ENCODE measurements at places on chromosomes 2 and 18. TPM values are rescaled to one million over a fixed set of nuclear protein-coding genes. Genes with fewer than 3 reads are reported as not detected.

Gene DYSF
- 0.89 TPM for total RNA-seq

DNA sequence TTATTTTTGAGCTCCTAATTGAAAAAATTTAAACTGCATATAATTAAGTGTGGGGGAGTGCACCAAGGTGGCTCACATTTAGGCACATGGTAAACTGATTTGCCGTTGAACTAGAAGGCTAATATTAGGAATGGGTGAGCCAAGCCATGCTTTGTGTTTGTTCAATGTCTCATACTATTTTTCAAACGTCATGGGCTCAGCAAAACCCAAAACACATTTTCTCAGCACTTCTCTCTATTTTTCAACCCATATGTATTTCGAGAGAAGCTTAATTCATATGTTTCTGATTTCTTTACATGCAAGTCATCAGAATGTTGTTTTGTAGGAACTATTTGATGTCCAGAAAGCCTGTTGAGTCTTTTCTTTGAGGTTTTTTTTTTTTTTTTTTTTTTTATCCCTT lies 291.2 kb downstream of the TCF4 start:
- no peak for DNase-seq
- H3K27ac ChIP-seq = no peak overlapping the region
- H3K4me3 ChIP-seq = no peak overlapping the region

- DNase-seq = no peak
- H3K4me3 ChIP-seq = no peak overlapping the region
- no peaks in the 10 kb centered on the region for H3K4me1 ChIP-seq
- no peak overlapping the region for H3K27ac ChIP-seq
- H3K27me3 ChIP-seq = no peaks in the 10 kb centered on the region
- peaks cover 3% of the 10 kb centered on the region for H3K36me3 ChIP-seq
These were observed 44.5 kb downstream of the HS6ST1 start for GRCh38 chr2:128274218-128274617.

DNA sequence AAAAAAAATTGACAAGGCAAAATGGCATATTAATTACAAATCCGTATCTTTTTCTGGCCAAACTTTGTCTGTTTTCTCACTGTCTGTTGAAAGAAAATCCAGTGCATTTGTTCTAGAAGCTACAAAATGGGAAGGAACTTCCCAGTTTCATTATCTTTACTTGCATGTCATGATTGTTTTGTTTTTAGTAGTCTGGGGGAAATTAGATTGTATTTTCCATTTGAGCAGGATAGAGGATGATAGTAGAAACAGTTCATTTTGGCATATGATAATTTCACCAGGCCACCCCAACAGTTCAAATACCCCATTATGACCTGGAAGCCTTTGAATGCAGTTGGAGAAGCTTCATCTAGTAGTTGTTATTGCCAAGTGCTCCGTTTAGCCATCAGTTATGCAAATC lies 77.5 kb upstream of the RANBP2 start:
- H3K27ac ChIP-seq = no peak overlapping the region
- no peaks in the 10 kb centered on the region for H3K27me3 ChIP-seq
- no peak overlapping the region for H3K4me3 ChIP-seq
- peaks cover 29% of the 10 kb centered on the region for H3K4me1 ChIP-seq
- DNase-seq = no peak

GRCh38 chr2:25207078-25207545 lies 38.7 kb upstream of the POMC start:
- H3K4me1 ChIP-seq = no peaks in the 10 kb centered on the region
- no peaks in the 10 kb centered on the region for H3K36me3 ChIP-seq
- no peak for DNase-seq
- H3K4me3 ChIP-seq = no peak overlapping the region
- H3K27ac ChIP-seq = no peak overlapping the region

Gene ACVR1
- total RNA-seq = 16.9 TPM

DNA sequence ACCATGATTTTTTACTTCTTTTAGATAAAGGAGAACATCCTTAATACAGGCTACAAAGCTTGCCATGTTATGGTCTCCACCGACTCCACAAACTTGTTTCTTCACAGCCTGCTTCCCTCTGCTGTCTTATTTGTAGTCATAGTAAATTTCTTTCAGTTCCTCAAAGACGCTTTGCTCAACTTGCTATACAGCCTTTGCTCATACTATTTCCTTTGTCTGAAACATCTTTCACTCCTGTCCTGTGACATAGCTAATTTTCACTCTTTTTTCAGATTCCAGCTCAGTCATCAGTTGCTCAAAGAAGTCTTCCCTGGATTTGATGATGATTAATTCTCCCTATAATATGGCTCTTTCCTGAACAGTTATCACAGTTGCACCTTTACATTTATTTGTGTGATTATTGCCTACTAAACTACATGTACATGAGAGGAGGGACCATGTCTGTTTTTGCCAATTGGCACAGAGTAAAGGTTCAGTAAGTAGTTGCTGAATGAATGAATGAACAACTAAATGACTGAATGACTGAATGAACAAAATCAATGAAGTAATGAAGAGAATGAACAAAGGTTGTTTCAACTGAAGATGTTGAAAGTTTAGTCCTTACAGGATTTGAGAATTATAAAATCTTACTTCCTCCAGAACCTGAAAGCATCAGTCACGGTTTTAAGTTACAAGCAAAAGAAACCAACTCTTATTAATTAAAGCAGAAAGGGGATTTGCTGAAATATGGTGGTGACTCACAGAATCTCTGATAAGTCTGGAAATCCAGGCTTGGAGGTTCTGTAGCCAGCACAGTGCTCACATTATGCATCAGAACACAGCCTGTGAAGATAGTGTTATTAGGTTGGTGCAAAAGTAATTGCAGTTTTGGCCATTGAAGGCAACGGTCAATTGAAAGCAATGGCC lies 186.4 kb upstream of the FAM98A start:
- no peaks in the 10 kb centered on the region for H3K27me3 ChIP-seq
- H3K27ac ChIP-seq = no peak overlapping the region
- no peak overlapping the region for H3K4me3 ChIP-seq

- no peaks in the 10 kb centered on the region for H3K36me3 ChIP-seq
- no peaks in the 10 kb centered on the region for H3K27me3 ChIP-seq
- no peak for DNase-seq
- peaks cover 24% of the 10 kb centered on the region for H3K4me1 ChIP-seq
- peak overlapping the region; percentile 34 for H3K27ac ChIP-seq
- no peak overlapping the region for H3K4me3 ChIP-seq
These were observed 58.3 kb upstream of the DTNA start for GRCh38 chr18:34651586-34652369.

GRCh38 chr2:238853218-238853617 lies 5.3 kb downstream of the TWIST2 start:
- H3K27ac ChIP-seq = no peak overlapping the region
- H3K4me3 ChIP-seq = no peak overlapping the region
- H3K36me3 ChIP-seq = no peaks in the 10 kb centered on the region

Gene KIF5C
- 6.5 TPM for total RNA-seq

GRCh38 chr2:74887445-74887951 lies 53.6 kb downstream of the HK2 start:
- no peak for DNase-seq
- H3K4me1 ChIP-seq = no peaks in the 10 kb centered on the region
- no peaks in the 10 kb centered on the region for H3K27me3 ChIP-seq
- peaks cover 49% of the 10 kb centered on the region for H3K36me3 ChIP-seq
- no peak overlapping the region for H3K27ac ChIP-seq

- no peaks in the 10 kb centered on the region for H3K36me3 ChIP-seq
- H3K4me3 ChIP-seq = no peak overlapping the region
- no peaks in the 10 kb centered on the region for H3K27me3 ChIP-seq
- H3K4me1 ChIP-seq = peaks cover 8% of the 10 kb centered on the region
- no peak overlapping the region for H3K27ac ChIP-seq
- DNase-seq = no peak
These were observed 16.9 kb upstream of the MYO1B start for GRCh38 chr2:191228333-191228732.

Gene AP1S3
- total RNA-seq = 185 TPM

GRCh38 chr2:160794926-160795325 lies 301.3 kb upstream of the RBMS1 start:
- no peaks in the 10 kb centered on the region for H3K27me3 ChIP-seq
- no peak overlapping the region for H3K27ac ChIP-seq
- no peak for DNase-seq
- H3K4me3 ChIP-seq = no peak overlapping the region
- H3K36me3 ChIP-seq = no peaks in the 10 kb centered on the region
- H3K4me1 ChIP-seq = no peaks in the 10 kb centered on the region

DNA sequence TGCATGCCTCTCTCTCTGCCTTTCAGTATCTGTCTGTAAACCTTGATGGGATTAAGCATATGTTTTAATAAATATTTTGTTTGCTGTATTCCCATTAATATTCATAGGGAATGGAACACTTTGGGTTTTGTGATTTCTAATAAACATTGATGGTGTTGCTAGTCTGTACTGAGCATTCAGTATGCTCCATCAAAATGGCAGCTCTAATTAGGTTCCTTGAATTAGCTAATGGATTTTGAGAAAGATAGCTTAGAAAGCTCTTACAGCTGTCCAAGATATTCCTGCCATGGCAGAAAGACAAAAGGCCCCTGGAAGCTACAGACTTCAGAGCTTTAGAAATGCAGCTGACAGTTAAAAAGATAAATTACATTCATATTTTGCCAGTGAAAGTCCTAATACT lies 199.2 kb upstream of the NRP2 start:
- no peaks in the 10 kb centered on the region for H3K36me3 ChIP-seq
- H3K4me3 ChIP-seq = no peak overlapping the region
- H3K4me1 ChIP-seq = no peaks in the 10 kb centered on the region
- H3K27ac ChIP-seq = no peak overlapping the region

DNA sequence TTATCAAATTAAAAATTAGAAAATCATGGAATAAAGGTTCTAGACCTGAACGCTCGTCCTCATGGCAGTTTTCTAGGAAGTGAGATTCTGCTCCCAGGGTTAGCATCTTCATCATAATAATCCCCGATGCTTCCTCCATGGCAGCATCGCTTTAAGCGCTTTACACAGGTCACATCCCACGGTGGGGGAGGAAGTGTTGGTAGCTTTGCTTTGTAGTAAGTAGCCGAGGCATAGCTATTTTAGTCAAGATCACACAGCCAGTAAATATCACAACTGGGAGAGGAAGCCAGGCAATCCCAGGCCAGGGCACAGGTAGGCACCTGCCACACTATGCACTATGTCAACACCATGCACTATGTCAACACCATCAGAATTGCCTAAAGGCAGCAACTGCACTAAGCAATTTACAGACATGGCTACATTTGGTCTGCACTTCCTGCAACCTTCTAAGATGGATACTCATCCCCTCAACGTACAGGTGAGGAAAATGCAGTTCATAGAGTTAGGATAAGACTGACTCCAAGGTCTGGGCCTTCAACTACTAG lies 205.5 kb downstream of the FBXO15 start:
- H3K36me3 ChIP-seq = no peaks in the 10 kb centered on the region
- H3K27me3 ChIP-seq = no peaks in the 10 kb centered on the region
- H3K27ac ChIP-seq = no peak overlapping the region

- H3K4me3 ChIP-seq = no peak overlapping the region
- no peak overlapping the region for H3K27ac ChIP-seq
- no peak for DNase-seq
- no peaks in the 10 kb centered on the region for H3K36me3 ChIP-seq
- no peaks in the 10 kb centered on the region for H3K4me1 ChIP-seq
These were observed 847.6 kb upstream of the CELF4 start for GRCh38 chr18:38413193-38413592.

DNA sequence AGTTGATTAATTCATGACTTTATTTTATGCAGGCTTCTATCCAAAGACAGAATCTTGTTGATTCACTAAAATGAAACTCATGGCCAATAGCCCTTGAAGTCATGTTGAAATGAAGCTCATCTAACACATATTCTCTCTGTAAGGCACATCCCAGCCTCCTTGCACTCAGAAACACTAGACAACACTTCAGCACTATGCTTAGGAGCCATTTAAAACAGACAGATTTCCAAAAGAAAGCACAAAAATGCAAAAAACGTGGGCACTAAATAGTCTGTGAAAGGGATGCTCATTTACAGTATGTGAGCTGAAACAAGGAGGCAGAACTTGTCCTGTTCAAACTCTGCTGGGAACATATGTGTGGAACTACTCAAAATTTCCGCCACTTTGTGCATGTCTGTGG lies 124.4 kb downstream of the MYCN start:
- H3K4me1 ChIP-seq = no peaks in the 10 kb centered on the region
- H3K36me3 ChIP-seq = no peaks in the 10 kb centered on the region
- H3K4me3 ChIP-seq = no peak overlapping the region
- no peak for DNase-seq
- no peak overlapping the region for H3K27ac ChIP-seq

- H3K36me3 ChIP-seq = no peaks in the 10 kb centered on the region
- H3K4me3 ChIP-seq = no peak overlapping the region
- no peak for DNase-seq
- no peaks in the 10 kb centered on the region for H3K27me3 ChIP-seq
- no peaks in the 10 kb centered on the region for H3K4me1 ChIP-seq
These were observed 233.7 kb downstream of the HDAC4 start for GRCh38 chr2:239167011-239167673.

DNA sequence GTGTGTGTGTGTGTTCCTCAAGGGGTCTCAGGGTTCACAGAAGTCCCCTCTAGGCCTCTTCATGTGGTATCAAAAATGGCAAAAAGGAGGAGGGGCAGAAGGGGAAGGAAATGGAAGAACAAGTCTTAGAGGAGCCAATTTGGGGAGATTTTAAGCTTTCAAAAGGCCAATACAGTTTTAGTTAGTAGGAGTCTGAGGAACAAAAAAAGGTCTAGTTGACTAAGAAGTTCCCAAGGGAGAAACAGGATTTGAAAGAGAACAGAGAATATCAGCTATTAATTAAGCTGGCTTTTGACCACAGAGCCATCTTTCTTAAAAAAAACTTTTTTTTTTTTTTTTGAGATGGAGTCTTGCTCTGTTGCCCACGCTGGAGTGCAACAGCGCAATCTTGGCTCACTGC lies 7.1 kb downstream of the RNF125 start:
- H3K36me3 ChIP-seq = no peaks in the 10 kb centered on the region
- no peak overlapping the region for H3K4me3 ChIP-seq
- no peak for DNase-seq
- H3K4me1 ChIP-seq = no peaks in the 10 kb centered on the region
- no peak overlapping the region for H3K27ac ChIP-seq

GRCh38 chr2:127102521-127103242 lies 4.3 kb downstream of the BIN1 start:
- no peaks in the 10 kb centered on the region for H3K36me3 ChIP-seq
- H3K4me3 ChIP-seq = no peak overlapping the region
- H3K27me3 ChIP-seq = no peaks in the 10 kb centered on the region

- H3K27ac ChIP-seq = no peak overlapping the region
- DNase-seq = no peak
- H3K4me3 ChIP-seq = no peak overlapping the region
- no peaks in the 10 kb centered on the region for H3K4me1 ChIP-seq
- H3K27me3 ChIP-seq = no peaks in the 10 kb centered on the region
These were observed 260.7 kb downstream of the SPAG16 start for GRCh38 chr2:213544940-213545339.
